ENCODE measurements at places on chromosomes 2 and 18.

GRCh38 chr2:209121691-209122090 lies 302.2 kb upstream of the MAP2 start:
- no peak for DNase-seq

DNA sequence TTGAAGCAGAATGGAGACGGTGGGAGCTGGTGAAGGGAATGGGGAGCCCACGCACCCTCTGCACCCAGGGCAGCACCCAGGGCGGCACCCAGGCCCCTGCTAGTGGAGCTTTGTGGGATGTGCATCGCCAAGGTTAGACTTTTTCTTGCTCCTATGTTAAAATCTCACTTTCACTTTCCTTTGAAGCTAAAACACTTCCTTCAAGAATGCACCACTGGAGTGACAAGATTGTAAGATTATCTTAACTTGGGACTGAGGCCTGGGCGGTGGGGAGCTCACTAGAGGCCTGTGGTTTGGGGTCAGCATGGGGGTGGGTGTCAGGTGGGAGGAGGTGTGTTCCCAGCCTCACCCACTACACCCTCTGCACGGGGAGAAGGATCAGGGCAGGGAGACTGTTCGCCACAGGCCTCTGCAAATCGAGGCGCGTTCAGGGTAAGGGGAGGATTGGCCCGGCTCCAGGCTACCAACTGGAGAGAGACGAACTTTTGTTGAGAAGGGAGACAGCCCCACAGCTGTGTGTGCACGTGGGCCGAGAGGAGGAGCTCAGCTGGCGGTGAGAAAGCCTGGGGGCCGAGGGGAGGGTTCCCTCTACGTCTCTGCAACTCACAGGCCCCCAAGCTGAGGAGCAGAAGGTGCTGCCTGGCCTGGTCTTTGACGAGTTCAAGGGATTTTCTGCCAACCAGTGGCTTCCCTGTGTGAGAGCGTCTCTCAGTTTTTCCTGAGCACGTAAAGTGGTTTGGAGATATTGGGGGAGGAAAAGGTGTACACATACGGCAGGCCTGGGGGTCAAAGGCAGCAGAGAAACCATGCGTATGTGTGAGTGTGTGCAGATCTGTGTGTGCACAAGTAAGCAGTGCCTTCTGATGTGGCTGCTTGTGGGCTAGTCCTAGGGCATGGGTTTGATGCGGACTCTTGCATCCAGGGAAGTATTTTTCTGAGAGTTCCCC lies 147.7 kb downstream of the KLHL29 start:
- DNase-seq, result peak; percentile 46

GRCh38 chr18:13603304-13604019 lies 122.9 kb downstream of the FAM210A start:
- no peak for DNase-seq

DNA sequence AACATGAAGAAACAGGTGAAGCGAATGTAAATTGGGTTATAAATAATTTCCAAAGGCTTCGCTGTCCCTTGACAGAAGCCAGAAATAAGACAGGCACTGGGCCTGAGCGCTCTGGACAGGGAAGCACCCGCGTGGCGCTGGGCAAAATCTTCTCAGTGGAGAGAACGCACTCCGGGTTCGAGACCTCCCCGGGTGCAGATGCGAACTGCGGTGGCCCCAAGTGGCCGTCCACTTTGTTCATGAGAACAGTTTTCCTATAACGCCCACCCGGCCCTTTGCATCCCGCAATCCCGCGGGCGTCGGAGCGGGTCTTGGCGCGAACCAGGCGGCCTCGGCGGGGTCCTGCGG lies 651 bp upstream of the DPYSL5 start:
- DNase-seq, result no peak

DNA sequence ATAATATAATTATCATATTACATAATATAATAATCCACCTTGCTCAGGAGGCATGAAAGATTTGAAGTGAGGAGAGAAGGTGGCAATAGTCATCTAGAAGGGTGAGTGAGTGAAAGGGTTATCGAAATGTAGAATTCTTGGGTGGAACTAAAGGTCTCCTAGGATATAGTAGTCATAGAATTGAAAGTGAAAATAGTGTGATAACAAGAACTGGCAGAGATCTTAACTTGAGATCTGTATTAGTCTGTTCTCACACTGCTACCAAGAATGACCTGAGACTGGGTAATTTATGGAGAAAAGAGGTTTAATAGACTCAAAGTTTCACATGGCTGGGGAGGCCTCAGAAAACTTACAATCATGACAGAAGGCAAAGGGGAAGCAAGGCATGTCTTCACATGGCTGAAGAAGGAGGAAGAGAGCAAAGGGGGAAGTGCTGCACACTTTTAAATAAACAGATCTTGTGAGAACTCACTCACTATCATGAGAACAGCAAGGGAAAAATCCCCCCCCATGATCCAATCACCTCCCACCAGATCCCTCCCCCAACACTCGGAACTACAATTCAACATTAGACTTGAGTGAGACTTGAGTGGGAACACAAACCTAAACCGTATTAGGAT lies 351.5 kb downstream of the NR4A2 start:
- no peak for DNase-seq

GRCh38 chr2:48080534-48081316 lies 174.4 kb upstream of the FBXO11 start:
- no peak for DNase-seq

DNA sequence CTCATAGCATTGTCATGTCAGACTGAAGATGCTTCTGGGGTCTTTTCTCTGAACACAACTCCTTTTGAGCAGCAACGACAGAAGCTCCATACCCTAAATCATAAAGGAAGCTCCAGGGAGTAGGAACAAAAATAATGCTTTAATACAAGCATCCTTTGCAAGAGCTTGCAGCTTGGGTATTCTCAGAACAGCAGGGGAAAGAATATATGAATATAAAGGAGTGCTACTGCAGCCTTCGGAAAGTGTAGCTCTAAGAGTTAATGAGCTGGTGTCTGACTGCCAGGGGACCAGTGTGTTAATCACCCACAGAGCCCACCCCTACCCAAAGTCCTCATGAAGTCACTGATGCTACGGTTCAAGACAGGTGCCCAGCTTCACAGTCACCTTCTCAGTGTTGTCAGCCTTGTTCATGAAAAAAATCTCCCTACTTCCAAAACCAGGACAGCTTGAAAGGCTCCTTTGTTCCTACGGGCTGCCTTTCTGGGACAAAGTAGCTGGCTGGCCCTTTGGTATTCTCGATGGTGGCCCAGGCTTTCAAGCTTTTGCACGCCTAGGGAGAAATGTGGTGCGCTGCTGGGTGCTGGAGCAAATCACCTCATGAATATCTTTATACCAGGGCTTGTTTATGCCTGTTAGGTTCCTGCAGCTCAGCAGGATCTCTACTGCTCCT lies 259.7 kb downstream of the CMPK2 start:
- DNase-seq, result no peak

- no peak for DNase-seq
Measured at GRCh38 chr2:127138281-127138680, 31.3 kb upstream of the BIN1 start.

GRCh38 chr2:205324355-205324754 lies 357.9 kb upstream of the NRP2 start:
- DNase-seq, result no peak

- DNase-seq, result no peak
Measured at GRCh38 chr2:27903018-27903417, 12.5 kb downstream of the BABAM2 start.

Data from Right ventricle myocardium superior (tissue), 1 donor.